Effector CD4-positive, alpha-beta T cell (primary cell): ENCODE measurements at places on chromosomes 16 and 17.

DNA sequence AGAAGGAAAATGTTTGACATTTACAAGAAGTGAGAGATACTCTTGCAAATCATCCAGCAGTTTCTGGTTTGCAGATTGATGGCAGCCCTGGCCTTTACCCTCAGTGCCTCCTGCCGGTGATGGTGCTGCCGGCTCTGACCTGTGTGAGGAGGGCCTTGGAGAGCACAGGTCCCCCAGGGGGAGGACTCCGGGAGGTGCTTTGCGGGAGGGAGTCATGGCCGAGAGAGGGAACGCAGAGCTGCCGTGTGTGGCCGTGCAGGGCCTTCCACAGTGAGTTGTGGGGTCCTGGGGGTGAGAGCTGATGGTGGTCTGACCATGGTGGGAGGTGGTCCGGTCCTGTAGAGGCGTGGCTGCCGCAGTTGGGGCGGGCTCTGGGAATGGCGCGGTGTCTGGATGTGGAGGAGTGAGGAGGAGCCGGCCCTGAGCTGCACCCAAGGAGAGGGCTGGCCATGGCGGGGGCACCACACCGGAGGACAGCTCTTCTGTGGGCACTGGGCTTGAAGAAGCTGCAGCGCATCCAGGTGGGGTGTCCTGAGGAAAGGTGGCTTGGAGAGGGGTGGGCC lies 28.0 kb upstream of the ZNF750 start:
- no peak for DNase-seq

DNA sequence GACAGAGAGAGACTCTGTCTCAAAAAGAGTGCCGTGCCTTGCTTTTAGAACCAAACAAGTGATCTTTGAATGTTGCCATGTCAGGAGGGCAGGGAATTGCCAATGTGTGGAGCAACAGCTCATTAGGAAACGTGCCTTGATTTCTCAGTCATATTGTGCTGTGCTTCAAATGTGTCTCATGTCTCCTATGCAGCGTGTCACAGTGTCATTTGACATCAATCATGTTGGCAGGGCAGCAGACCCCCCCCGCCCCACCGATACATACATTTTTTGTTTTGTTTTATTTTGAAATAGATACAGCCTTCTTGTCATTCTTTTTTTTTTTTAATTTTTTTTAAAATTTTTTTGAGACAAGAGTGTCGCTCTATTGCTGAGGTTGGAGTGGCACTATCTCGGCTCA lies 22.1 kb downstream of the MRC2 start:
- no peak for DNase-seq

DNA sequence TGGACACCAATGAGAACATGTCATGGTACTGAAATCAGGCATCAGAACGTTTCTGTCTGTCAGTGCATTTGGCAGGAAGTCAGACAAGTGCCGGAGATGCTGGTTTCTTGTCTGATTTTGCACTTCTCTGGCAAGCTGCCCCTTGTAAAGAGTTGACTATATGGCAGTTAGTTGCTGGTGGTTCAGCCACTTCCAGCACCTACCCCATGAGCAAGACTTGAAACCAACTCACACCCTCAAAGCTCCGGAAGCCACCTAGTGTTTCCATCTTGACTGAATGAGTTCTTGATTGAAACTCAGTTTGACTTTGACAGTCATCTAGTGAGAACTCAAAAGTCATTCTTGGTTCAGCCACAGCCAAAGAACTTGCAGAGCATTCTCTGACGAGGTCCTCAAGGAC lies 225.1 kb downstream of the SPECC1 start:
- DNase-seq: no peak

DNA sequence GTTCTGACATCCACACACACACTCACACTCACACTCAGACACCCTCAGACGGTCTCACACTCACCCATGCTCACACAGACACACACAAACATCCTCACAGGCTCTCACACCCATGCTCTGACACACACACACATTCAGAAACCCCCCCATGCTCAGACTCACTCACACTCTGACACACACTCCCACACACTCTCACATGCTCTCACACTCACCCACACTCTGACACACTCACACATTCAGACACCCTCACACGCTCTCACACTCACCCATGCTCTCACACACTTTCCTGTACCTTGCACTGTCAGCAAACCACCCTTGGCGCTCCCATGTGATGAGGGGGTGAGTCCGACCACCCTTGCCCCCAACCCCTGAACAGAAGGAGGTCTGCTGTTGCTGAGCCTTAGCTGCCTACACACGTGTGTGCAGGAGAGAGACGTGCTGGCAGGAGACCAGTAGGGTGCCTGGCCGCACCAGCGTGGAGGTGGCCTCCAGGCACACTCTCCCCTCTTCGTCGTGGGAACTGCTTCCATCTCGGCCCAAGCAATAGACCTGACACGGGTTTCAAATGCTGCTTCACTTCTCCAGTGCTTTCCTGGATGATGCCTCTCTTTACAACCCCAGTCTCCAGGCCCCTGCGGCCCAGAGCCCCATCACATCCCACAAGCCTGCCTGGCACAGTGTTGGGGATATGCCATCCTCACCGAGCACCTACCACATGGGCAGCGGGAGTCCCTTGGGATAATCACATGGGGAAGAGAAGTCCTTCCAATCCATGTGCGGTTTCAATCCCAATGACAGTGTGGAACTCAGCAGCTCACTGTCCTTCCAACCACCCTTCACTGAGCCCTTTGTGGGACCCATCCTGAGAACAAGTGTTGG lies 267.8 kb upstream of the FOXF1 start:
- no peak for DNase-seq

GRCh38 chr17:69232650-69233049 lies 4.0 kb upstream of the ABCA10 start:
- no peak for DNase-seq

DNA sequence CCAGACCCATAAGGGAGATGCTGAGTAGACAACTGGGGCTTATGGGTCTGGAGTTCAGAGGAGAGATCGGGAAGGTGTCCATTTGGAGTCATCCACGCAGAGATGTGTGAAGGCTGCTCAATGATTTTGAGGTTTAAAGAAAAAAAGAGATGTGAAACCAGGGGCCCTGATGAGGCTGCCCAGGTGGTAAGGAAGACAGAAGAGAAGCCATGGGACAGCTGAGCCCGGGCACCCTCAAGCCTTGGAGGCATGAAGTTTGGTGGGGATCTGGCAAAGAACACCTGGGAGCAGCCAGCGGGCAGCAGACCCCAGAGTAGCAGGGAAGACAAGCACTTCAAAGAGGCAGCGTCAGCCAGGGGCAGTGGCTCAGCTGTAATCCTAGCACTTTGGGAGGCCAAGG lies 20.8 kb upstream of the MYO15B start:
- no peak for DNase-seq
